ENCODE measurements at places on chromosomes 5 and 9.
A peak's percentile ranks its signal among the peaks of the same experiment; 100 is the strongest.

- no peak for DNase-seq
Observed at GRCh38 chr5:178202541-178202940, 1.8 kb upstream of the HNRNPAB start.

GRCh38 chr5:137858223-137858916 lies 9.3 kb upstream of the MYOT start:
- DNase-seq: peak; percentile 8

- DNase-seq: no peak
Observed at GRCh38 chr5:55036477-55036876, 12.4 kb downstream of the GZMK start.

- DNase-seq: no peak
Observed at GRCh38 chr9:130029223-130029973, 13.6 kb downstream of the FNBP1 start.

GRCh38 chr5:164497311-164498064 lies 992.1 kb downstream of the MAT2B start:
- no peak for DNase-seq

- DNase-seq: peak; percentile 67
Observed at GRCh38 chr5:140632366-140633020, 482 bp downstream of the CD14 start.

DNA sequence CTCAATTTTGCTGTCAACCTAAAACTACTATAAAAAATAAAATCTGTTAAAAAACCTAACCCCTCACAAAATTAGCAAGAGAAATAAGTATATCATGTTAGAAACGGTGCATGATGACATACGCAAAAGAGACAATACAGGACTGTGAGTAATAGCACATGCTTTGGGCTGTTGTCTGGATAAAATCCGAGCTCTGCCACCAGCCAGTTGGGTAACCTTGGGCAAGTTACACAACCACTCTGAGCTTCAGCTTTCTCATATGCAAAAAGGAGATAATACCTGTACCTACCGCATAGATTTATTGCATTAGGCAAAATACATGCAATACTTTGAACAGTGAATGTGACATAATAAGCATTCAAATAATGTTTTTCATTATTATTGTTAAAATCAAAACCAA lies 481.7 kb downstream of the TLE1 start:
- DNase-seq: no peak

GRCh38 chr5:11525020-11525419 lies 379.2 kb downstream of the CTNND2 start:
- DNase-seq: no peak

GRCh38 chr9:3410461-3410860 lies 115.3 kb downstream of the RFX3 start:
- no peak for DNase-seq

GRCh38 chr5:57937025-57937424 lies 454.4 kb upstream of the ACTBL2 start:
- no peak for DNase-seq

DNA sequence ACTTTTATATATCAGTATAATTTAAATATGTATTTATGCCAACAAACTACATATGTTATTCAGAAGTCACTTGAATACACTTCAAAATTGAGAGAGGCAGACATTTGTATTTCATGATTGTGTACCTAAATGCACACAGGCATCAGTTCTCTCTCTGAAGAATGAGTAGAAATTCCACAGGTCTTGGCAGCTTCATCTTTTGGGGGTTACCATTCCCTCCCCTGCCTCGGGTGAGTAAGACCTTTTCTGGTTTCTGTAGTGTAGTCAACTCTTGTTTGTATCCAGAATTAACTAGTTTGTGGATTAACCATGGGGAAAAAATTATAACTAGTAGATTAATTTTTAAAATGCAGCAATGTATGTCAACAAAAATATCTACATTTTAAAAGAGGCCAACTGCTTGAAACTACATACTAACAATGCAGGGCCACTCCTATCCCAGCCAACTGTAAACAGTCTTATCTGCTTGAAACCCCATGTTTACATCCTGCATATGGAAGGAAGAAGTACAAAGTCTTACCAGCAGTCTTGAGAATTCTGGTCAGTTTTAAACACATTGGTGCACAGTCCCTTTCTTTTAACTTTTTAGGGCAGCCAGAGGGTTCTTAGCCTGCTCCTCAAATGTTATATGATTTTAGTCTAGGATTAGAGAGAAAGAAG lies 339.6 kb upstream of the KIF2A start:
- peak; percentile 67 for DNase-seq

DNA sequence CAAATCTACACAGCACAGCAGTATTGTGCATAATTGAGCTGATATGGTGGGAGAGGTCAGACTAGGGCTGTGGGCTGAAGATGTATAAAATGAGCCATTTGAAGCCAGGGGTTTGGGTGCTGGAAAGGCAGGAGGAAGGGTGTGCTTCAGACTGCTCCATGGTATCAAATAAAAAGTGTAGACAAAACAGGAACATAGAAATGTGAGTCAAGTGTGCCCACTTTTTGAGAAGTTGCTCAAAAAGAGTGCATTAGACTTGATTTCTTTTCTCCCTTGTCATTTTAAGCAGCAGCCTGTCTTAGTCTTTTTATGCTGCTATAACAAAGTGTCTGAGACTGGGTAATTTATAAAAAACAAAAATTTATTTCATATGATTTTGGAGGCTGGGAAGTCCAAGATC lies 55.8 kb upstream of the ZFAND5 start:
- DNase-seq: no peak

GRCh38 chr5:126354012-126354857 lies 69.0 kb upstream of the GRAMD2B start:
- peak; percentile 73 for DNase-seq

DNA sequence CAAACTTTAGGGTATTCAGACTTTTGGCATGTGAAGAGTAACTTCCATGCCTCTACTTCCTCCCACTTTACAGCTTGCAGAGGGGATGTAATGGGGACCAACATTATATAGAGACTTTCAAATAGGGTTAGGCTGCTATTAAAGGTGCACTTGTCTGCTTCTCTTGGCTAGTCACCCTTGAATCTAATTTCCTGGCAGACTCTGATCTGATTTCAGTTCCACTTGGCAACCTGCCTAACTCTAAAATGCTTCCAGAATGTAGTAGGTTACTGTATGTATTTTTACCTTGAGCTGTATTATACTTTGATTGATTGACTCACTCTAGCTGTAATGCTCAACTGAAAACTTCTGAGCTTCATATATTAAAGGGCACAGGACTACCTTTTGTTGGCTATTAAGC lies 693.4 kb downstream of the KCTD16 start:
- DNase-seq: peak; percentile 63
